ENCODE measurements at places on chromosomes 1 and 21.

DNA sequence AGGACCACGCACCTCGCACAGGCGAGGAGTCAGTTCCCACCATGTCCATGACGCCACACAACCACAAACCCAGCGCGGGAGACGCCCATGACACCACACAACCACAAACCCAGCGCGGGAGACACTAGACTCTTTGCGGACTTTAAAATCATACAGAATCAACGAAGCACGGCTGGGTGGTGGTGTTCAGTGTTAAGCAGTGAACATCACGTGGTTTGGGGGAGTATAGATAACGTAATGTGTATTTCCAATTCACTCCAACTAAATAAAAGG lies 19.2 kb downstream of the PTTG1IP start:
- DNase-seq = no peak

DNA sequence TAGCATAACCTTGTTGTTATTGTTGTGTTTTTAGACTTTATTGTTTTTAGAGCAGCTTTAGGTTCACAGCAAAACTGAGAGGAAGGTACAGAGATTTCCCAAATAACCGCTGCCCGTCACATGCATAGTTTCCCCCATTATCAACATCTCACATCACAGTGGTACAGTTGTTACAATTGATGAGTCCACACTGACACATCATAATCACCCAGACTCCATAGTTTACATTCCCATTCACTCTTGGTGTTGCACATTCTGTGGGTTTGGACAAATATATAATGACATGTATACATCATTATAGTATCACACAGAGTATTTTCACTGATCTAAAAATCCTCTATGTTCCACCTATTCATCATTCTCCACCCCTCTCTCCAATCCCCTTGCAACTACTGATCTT lies 25.9 kb upstream of the TOR3A start:
- no peak for DNase-seq

DNA sequence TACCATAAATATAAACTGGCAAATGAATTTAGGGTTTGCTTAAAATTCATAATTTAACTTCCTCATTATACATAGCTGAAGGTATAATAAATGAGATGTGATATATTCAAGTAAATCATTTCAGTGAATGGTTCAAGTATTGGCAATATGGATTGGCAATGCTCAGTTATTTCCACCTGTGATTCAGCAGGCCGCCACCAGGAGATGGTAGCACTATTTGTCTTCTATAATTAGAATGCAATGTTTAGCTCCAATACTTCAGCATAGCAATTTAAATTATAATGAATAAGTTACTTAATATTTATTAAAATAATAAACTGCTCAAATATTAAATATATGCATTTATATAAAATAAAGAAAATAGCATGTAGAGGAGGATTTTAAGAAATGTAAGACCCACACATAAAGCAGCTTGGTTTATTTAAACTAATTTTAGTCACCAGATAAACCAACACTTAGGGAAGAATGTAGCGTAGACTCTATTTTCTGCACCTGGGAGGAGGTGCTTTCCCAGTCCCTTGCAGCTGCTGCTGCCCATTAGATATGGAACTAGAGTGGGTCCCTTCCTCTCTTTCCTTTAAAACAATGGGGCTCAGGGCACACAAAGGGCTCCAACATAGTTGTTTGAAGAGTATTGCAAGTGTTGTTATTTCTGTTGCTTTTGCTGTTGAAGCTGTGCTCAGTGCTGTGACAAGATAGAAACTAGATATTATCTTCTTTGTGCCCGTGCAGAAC lies 62.1 kb downstream of the PLPPR4 start:
- no peak for DNase-seq

DNA sequence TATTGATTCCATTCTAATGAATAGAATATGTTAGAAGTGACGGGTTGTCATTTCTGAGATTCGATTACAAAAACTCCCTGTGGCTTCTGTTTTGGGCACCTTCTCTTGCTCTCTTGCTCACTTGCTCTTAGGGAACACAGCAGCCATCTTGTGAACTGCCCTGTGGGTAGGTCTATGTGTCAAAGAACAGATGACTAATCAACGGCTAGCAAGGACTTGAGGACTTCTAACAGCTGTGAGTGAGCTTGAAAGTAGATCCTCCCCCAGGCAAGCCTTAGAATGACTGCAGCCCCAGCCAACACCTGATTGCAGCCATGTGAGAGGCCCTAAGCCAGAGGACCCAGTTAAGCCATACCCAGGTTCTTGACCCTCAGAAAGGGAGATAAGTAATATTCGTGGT lies 49.3 kb downstream of the AZIN2 start:
- peak; percentile 55 for DNase-seq

GRCh38 chr1:101388904-101389546 lies 152.2 kb downstream of the S1PR1 start:
- no peak for DNase-seq

- DNase-seq = peak; percentile 81
Measured at GRCh38 chr1:87329051-87329525, 408 bp downstream of the LMO4 start.

DNA sequence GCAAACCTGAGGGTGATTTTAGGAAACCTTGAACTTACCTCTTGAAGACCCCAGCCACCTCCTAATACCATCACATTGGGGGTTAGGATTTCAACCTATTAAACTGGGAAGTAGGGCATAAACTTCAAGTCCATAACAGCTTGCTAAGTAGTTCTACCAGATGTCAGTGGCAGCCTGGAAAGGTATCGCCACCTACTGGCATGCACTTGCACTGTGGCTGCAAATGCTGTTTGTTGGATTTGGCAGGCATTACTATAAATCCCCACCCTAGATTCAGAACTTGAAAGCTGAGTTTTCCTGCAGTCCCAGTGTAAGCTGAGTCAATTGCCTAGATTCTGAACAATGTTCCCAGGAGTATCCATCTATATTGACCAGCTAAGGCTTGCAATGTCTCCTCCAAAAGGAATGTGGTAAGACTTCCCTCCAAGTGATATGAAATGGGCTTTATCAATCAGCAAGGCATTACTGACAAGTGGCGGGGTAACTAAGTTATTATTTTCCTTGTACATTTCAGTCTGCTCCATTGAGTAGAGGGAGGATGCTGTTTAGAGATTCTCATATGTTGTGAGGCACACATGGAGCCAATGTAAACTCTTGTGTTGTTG lies 474.5 kb downstream of the PTPRC start:
- no peak for DNase-seq

DNA sequence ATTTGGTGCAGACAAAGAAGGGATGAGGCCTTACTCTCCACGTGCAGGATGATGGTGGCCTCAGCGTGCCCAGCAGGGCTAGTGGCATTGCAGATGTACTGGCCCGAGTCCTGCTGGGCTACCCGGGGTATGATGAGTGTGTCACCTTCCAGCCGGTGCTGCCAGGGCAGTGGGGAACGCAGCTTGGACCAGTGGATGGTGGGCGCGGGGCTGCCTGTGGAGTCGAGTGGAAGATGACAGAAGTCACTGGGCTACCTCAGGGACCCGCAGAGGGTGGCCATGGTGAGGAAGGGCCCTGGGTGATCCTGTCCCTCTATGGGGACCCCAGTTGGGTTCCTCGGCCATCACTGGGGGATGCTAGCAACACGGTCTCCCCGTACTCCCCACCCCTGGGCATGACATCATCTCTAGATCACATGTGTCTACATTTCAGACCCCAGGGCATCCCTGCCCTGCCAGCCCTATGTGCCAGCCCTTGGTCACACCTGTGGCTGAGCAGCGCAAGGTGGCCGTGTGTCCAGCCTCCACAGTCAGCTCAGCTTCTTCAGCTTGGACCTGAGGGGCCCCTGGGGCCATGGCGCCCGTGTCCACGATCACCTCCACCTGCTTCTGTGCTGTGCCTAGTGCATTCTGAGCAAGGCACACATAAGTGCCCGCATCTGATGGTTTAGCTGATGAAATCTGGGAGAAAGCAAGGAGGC lies 27.4 kb downstream of the LDLRAD2 start:
- DNase-seq = no peak

- peak; percentile 98 for DNase-seq
Measured at GRCh38 chr1:183635606-183636333, at the start of gene ARPC5. ARPC5 (minus strand) TSS chr1:183635783; CDS start chr1:183635659, 124 bp downstream.
